ENCODE measurements at places on chromosomes 13 and 19.
A peak's percentile ranks its signal among the peaks of the same experiment; 100 is the strongest.

DNA sequence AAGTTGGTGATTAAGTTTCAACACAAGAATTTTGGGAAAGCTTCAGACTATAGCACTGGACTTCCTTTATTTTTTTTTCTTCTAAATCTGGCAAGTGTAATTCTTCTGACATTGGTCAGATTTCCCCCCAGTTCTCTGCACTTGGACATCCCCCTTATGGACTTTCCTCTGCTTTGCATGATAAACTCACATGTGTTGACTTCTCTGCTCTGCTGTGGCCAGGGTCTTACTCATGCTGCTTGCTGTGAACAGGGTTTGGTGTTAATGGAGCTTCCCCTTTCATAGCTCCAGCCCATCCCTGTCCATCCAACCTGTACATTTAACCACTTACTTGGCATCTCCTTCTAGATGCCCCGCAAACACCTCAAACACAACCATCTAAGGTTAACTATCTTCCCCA is 70.5 kb upstream of the SPATA13 start:
- no peak for DNase-seq

DNA sequence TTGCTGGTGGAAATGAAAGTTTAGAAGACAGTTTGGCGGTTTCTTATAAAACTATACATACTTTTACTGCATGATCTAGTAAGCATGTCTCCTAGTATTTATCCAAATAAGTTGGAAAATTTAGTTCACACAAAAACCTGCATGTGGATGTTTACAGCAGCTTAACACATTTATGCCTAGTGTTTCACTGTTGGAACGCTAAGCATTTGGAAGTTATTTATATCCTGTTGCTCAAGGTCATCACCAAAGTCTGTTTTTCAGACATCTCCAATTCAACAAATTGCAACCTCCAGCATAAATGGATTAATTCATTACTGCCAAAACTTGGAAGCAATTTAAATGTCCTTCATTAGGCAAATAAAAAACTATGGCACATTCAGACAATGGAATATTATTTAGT is 461.8 kb downstream of the SUCLA2 start:
- DNase-seq, result no peak

DNA sequence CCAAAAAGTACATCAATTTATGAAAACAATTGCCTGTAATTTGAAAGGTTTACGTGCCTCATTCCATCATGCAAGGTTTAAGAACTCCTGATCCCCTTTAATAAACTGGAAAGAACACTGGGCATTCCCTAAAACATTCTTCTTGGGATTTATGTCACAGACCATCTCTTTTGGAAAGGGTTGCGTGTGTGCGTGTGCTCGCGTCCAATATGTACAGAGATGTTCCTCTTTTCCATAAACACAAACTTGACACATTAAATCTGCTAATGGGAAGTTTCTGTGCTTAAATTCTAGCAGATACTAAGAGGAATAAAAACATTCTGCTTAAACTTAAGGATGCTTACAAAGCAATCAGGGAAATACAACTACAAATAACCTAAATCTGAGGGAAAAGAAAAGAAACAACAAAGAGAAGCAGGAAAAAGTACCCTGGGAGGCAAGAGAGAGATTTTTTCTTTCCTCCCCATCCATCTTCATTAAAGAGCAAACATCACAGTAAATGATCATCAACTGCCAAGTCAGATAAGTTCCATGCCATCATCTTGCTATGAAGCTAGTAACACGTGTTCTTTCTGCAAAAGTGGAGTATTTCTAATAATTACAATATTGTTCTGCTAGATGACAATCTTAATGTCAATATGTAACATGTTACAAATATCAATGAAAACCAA is 83.7 kb downstream of the STK24 start:
- DNase-seq, result no peak

- DNase-seq, result no peak
Observed at GRCh38 chr19:6868351-6868750, 19.0 kb upstream of the ADGRE1 start.

GRCh38 chr19:55666343-55667005 is 8.6 kb upstream of the EPN1 start:
- no peak for DNase-seq

DNA sequence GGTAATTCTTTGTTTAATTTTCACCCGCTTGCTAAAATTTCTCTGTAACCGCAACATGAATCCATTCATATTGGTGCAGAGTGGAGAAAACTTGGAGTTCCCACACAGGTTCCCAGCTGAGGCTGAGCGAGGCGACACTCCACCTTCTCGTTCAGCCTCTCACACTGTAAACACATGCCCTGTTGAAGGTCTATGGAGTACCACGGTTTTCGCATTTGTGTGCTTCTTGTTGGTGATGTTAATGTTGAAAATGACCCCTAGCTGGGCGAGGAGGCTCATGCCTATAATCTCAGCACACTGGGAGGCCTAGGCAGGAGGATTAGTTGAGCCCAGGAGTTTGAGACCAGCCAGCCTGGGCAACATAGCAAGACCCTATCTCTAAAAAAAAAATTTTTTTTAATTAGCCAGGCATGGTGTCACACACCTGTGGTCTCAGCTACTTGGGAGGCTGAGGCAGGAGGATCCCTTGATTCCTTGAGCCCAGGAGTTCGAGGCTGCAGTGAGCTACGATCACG is 67.2 kb downstream of the ARHGEF18 start:
- DNase-seq, result no peak

DNA sequence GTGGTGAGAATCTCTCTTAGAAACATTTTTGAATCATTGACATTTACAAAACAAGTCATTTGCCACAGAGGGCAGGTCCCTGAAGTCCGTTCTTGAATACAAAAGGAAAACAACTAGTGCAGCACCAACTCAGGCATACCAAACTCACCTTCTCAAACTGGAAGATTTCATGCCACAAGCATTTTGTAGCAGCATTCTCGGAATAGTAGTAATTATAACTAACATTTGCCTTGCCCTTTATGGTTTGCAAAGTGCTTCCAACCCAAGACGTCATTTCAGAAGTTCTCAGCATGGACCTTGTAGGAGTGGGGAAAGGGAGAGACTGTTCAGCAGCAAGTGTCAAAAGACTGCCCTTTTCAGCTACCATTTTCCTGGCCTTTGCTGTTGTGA is 344.6 kb downstream of the RFC3 start:
- no peak for DNase-seq

DNA sequence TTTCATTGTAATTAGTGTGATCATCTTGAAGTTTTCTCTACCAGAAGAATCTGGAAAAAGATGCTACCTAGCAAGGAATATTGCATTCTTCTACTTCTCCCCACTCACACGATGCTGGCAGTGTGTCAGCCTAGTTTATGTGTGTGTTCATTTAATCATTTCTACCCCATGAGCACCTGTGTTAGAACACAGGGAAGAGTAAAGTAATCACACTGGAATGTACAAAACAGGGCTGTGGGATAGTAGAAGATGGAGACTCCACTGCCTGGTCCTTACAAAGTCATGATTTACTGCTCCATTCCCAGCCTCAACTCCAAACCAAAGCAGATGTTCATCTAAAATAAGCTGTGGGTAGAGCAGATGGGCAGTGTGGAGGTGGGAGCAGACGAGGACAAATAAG is 47.7 kb upstream of the RGCC start:
- DNase-seq, result no peak

DNA sequence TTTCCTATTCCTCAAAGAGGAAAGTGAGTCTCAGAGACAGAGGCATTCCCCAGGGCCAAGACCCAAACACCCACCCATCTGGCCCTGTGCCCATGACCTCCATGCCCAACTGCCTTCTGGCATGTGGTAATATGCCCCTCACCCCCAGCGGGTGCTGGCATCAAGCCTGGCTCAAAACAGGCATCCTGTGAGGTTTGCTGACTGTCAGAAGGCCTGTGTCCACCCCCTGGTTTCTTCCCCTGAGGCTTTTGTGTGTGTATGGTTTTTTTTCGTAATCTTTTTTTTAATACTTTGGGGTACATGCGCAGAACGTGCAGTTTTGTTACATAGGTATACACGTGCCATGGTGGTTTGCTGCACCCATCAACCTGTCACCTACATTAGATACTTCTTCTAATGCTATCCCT is 7.6 kb upstream of the KANK2 start:
- peak; percentile 39 for DNase-seq

- no peak for DNase-seq
Observed at GRCh38 chr13:109859216-109859835, 72.9 kb upstream of the IRS2 start.

GRCh38 chr13:108987517-108987916 is 358.1 kb downstream of the MYO16 start:
- DNase-seq, result no peak

DNA sequence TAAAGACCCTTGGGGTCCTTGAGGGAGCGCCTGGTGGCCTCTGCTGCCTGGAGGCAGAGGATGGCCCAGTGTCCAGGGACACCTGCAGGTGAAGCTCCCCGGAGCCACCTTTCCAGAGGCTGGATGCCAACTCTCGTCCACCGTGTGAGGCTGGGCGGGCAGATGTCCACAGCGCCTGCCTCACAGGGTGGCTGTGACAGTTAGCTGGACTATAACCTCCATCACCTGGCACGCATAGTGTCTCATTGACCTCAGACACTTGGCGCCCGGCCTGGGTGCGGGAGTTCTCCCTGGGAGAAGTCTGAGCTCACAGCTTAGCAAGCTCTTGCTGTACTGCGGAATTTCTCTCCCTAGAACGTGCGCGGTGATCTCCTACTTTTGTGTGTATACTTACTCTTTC is 9.8 kb downstream of the BICRA start:
- DNase-seq, result no peak

DNA sequence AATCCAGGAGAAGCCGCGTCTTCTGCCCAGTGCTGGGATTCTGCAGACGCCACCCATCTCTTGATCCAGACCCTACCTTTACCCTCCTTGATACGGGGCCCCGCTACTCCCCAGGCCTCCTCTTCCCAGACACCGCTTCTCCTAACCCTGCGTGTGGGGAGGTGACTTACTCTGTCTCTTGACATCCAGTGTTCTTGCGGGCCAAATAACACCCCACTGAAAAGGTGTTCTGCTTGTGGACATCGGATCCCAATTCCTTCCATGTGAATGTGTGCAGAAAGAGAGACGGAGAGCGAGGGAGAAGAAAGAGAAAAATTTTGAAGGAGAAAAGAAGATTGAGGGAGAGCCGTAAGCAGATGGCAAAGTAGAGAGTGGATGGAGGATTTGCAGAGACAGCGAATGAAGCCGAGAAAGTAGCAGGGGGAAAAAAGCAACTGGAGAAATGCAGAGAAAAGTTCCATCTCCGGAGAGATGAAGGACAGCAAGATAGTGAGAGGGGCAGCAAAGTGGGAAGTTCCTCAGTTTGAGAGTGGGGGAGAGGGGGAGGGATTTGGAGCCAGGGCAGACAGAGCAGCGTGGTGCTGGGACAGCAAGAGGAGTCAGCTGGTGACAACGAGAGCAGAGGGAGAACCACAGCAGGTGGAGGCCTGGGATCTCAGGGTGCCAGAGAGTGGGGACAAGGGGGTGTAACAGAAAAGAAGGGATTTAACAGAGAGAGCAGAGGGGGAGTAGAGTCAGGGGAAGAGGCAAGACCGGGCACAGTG is 814 bp downstream of the ZNF480 start:
- DNase-seq, result peak; percentile 10

DNA sequence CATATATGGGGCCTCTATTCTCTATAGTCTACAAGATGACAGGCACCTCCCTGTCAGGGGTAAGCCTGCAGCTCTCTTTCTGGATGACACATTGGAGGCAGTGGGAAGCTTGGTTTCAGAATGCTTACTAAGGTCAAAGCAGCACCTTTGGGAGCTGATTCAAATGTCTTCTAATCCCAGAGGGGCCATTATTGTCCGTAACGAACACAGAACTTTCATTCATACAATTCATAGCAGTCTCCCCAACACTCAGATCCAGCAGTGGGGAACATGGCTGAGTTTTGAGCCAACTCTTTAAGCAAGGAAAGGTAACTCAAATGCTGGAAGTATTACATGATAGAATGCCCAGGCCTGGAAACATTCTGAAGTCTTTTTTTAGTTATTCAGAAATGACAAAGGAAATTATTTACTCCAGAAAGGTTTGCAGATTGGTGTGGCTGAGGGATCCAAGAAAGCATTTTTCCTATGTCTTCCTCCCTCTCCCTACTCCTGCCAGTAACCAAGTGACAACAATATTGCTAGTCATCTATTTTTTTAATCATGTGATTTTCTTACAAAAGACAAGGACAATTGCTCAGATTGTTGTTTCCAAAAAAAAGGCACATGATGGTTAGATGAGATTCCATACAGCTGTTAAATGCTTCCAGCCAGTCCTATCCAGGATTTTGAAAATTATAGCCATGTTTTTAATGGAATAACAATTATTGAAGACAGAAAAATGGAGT is 118.7 kb downstream of the FOXO1 start:
- no peak for DNase-seq

DNA sequence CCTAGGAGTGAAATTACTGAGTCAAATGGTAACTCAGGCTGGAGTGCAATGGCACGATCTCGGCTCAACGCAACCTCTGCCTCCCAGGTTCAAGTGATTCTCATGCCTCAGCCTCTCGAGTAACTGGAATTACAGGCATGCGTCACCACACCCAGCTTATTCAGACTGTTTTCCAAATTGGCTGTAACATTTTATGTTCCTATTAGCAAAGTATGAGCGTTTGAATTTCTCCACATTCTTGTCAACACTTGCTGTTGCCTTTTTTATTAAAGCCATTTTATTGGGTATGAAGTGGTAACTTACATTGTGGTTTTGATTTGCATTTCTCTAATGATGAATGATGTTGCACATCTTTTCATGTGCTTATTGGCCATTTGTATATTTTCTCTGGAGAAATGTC is 7.9 kb downstream of the IPO5 start:
- DNase-seq, result no peak

DNA sequence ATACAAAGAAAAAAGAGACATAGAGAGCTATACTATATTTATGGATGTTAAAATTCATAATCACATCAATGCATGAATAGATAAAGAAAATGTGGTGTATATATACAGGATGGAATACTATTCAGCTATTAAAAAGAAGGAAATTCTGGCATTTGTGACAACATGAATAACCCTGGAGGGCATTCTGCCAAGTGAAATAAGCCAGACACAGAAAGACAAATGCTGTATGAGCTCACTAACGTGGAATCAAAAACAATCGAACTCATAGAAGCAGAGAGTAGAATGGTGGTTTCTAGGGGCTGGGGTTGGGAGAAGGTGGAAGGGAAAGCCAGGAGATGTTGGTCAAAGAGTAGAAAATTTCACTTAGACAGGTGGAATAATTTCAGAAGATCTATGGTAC is 24.0 kb downstream of the UTP14C start:
- no peak for DNase-seq

DNA sequence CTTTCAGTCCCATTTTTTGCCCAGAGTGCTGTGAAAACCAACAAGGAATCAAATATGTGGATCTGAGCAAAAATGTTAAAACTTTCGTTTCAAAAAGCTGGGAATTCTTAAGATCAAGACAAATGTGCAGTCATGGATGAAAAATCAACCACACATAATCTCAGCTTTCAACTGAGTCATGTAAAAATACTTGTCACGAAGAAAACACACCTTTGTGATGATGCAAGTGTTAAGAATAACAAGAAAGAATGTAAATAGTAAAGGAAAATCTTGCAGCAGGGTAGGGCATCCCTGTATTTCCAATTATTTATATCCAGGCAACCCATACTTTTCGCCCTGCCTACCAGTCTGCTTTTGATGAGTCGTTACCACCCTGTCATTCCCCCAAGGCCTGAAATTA is 27.4 kb upstream of the DCLK1 start:
- DNase-seq, result peak; percentile 67

GRCh38 chr13:35140831-35141230 is 198.8 kb downstream of the NBEA start:
- no peak for DNase-seq

All from epithelial cell of proximal tubule (primary cell).